ENCODE measurements at places on chromosomes 7 and 10.

GRCh38 chr7:83289419-83289993, 126.8 kb upstream of the PCLO start:
- DNase-seq: no peak

DNA sequence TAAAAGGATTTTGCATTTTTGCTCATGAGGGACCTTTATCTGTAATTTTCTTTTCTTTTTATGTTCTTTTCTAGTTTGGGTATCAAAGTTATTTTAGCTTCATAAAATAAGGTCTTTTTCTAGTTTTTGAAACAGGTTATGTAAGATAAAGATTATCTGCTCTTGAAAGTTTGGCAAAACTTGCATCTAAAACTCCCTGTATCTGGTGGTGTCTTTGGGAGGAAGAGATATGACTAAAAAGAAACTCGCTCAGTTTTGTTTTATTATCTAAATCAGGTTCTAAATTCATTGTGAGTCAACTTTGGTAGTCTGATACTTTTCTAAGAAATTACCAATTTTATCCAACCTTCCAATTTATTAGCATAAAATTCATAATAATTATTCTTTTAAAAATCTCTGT, 55.1 kb downstream of the VCL start:
- no peak for DNase-seq

DNA sequence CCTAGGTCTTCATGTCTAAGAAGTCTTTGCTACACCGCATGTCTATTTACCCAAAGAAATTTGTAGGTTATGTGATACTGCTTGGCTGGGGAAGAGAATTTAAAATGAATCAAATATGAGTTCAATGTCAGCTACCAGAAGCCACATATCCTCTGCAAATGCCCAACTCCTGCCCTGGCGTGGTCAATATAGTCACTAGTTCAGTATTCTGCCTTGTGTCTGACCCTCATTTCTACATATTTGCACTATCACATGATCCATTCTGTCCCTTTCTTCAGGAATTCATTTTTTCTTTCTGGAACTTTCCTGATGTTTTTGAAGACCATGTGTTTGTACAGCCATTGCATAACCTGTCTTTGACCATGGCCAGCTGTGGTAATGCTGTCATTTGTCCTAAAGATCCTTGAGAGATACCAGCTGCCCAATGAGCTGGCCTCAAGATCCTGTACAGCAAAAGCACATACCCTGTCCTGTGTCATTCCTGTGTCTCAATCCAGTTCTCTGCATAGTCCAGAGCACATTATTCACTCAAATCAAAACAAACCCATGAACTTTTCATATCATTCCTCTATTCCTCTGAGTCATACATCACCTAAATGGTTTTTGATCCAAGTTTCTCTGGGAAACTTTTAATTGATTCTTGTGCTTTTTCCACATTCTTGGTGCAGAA, 524.5 kb downstream of the PARD3 start:
- no peak for DNase-seq

DNA sequence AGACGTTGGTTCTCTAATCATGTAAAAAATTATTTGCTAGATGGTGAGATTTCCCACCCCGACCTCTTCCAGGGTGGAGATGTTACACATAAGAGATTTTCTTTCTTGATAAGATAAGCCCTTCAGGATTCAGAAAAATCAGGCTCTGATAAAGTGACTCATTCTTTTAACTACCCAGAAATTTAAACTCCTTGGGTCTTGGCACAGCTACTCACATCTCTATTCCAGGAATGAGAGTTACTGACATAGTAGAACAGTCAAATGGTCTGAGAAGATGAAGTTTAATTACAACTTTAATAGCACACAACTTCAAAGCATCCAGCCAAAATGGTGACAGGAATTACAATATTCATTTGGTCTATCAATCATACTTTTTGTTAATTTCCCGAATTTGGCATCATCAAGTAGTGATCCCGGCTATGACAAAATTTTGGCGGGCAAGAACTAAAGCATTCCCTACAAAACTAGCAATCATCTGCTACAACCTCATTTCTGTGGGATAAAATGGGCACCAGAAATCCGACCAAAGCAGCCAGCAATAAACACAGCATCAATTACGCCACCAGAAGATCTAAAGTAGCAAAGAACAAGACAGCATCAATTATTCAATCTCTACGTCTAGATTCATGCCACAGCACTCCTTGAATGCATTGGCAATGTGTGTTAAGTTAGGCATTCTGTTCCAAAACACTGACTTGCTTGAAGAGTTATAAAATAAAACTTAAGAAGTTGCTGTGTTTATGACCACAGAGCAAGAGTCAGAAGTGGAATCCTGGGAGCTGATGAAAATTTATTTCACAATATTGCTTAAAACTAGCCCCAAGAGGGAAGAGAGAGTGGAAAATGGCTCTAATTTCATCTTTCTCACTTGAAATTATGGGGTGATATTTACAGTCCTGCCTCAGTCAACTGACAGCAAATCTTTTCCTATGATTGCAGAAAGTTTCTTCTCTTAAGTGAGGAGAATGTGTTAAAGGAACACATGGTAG, 565.7 kb upstream of the ANKRD30A start:
- no peak for DNase-seq

DNA sequence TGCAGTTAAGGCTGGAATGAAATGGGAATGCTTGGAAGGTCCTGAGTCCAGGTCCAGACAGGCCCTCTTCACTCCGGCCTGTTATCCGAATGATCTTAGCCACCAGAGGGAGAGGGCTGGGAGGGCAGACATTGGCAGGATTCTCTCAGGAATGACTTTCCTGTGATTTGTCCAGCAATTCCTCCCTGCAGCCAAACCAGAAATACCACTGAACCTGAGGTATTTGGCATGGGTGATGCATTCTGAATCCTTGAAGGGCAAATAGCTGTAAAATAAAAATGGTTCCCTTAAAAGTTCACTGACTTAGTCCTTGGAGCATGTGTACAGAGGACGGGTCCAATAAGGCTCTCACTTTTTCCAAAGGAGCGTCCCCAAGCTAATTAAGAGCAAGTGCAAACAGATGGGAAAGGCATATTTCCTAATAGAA, 77.5 kb upstream of the HABP2 start:
- no peak for DNase-seq

GRCh38 chr10:11050301-11051287, 32.9 kb downstream of the CELF2 start:
- no peak for DNase-seq

DNA sequence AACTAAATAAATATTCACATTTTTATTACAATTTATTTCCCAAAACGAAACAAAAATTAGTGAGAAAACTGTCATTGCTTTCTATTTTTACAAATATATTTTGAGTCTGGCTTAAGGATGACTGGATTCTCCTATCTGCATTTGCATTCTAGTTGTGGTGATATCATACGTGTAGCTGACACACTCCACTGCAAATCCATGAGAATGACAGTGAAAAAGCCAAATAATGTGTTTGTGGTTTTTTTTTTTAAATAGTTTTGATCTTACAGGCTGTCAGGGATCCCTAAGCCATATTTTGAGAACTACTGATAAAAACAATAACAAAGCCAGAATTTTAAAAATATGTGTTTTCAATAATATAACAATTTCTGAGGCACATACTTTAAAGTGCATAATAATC, 5.8 kb upstream of the STAMBPL1 start:
- DNase-seq: no peak

GRCh38 chr10:118259288-118259906, 82.7 kb downstream of the FAM204A start:
- DNase-seq: no peak

DNA sequence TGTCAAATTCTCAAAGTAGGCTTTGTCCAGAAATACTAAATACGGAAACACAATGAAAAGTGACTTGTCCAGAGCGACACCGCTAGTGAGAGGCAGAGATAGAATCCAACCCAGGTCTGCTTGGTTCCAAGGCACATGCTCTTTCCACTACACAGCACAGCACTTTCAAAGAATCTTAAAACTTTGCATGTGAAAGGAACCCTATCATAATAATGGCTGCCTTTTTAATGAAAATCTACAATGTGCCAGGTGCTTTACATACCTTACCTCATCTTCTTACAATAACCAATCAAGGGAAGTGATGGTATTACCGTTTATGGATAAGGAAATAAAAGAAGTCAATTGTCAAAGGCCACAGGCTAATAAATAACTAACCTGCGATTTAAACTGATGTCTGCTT, 2.6 kb downstream of the CHCHD3 start:
- DNase-seq: no peak

- DNase-seq: no peak
Observed at GRCh38 chr7:51366930-51367613, 50.5 kb upstream of the COBL start.

DNA sequence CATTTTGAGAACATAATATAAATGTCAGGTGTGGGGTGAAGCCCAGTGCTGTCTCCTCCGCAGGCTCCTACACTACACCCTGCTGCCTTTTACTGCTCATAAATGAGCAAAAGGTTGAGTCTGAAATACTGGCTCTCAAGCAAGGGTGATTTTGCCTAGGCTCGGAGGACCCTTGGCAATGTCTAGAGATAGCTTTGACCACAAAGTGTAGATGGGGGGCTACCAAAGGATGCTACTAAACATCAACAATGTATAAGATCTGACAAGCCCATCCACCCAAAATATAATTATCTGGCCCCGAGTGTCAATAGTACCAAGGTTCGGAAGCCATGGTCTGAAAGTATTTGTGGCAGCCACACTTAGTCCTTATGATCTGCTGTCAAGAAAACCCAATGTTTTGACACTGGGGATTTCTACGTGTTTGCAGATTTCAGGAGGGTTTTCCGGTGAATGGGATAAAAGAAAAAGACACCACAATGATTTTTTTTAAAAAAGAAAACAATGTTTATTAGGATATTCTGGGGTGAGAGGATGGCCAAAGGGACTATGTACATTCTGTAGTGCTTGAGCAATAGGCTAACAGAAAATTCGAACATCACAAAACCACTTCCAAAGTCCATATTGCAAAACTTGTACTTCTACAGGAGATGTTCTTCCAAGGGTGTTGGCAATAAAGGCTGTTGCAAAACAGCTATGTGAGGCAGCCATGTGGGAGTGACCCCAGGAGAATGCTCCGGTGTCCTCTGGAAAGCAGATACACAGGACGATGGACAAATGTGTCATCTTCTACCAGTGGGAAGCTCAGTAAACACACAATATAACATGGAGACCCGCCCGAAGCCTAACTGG, 216.3 kb downstream of the GFRA1 start:
- no peak for DNase-seq

DNA sequence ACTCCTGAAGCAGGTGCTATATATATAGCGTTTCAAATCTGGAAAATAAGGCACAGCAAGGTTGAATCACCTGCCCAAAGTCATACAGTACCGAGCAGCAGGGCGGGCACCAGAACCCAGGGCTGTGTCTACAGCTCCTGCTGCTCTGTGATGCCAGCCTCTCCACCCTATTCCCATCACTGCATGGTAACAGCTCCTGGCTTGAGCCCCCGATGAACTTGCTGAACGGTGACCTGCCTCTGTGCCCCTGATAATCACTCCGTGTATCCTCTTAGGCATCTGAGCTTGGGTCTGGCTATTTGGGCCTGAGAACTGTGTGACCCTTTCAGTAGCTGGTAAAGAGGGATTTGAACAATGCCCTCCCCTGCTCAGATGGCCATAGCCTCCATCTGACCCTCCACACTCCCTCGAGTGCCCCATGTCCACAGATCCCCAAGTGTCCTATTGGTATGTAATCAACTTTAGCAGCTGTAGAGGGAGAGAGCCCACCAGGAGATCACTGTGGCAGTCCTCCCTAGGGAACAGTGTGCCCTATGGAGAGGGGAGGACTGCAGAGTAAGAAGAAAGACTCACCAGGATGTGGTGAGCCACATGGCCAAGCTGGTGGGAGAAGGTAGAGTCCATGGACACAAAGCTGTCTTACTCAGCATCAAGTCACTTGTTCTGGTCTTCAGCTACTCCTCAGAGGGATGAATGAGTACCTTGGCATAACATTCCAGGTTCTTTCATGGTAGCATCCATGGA, 1.1 kb upstream of the ARHGAP22 start:
- DNase-seq: no peak

DNA sequence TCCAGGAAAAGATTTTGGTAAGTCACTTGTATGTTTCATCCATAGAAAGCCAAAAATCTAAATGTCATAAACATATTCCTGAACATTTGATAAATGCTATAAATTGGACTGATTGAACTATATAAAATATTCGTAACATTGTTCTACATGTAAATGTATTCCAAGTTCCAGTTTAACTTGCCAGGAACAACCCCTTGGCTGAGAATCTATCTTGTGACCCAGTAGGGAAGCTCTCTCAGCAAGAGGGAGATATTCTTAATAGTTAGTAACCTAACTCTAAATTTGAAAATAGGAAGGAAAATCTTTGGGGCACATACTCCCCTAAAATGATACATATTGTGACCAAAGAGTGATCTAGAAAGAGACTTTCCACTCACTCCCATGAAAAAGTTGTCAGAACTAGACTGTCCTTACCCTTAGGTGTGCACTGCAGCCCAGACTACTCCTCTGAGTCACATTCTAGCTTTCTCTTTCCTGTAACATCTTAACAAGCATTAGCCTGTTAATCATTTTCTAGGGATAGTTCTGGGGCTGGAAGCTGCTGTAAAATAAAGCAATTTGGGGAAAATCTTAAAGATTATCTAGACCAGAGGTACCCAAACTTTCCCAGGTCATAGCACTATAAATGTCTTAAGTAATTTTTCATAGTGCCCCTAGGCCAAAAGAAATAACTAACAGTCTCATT, 73.7 kb upstream of the SKAP2 start:
- DNase-seq: no peak

DNA sequence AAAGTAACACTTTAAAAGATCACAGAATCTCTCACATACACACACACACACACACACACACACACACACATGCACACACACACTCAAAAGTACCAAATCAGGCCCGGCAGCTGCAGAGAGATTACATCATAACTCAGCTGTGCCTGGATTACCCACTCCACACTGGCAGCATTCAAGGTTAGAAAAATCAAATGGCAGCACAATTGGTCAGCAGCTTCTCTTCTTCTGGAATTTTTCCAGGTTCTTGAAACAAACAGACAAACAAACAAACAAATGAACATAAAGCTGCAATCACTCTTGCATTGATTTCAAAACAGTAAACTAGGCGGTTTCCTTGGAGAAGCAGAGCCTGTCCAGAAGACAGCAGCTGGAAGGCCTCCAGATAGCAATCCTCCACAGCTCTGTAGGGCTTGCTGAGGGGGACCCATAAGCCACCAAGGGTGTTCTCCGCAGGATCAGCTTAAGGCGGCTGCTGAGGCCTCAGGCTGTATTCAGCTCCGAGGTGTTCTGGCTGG, 24.5 kb upstream of the FAM133B start:
- no peak for DNase-seq

DNA sequence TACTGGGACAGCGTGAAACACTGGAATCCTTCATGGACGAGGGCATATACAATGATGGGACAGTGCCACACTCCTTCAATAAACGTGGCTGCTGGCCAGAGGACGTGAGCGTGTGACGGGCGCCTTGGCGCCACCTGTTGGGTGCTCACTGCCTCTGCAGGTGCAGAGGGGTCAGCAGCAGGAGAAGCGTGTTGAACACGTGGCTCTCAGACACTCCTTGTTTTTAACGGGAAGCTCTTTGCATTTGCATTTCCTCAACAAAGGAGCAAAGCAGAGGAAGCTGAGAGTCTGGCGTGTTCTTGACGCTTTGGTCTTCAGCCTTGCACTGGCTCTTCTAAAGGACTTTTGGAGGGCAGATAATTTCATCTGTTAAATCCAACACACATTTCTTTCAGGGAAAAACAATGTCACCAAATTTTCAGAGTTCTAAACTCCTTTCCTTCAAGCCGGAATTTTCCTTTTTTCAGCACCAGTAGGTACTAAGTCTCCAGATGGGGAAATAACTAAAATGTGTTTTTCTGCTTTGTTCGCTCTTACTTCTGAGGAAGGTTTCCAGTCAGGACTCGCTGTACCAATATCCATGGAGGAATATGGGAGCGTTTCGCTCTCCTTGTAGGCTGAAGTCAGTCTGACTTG, 2.9 kb upstream of the GET4 start:
- peak; percentile 58 for DNase-seq

GRCh38 chr7:66182920-66183319, 22.2 kb upstream of the TPST1 start:
- DNase-seq: no peak
